ENCODE measurements at places on chromosomes 11 and 22.

DNA sequence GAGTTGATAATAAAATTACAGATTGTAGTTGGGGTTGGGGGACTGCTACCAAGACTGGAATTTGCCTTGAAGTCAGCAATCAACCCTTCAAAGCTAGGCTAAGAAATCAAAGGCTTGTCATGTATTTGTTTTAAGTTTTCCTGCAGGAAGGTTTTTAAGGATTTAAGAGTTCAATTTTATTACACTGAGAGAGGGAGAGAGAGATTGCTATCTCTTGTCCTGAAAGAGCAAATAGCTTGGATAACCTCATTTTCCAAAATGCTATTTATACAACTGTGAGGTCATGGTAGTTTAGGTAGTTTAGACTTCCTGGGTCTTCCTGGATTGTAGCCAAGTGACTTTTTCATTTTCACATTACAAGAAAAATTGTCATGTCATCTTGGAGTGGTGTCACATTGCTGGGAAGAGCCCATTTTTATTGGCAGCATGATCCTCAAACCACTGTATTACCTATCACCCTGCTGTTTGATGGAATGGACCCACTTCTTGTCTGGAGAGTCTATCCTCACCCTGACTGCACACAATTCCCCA lies 10.1 kb upstream of the PRSS23 start:
- DNase-seq = peak; percentile 54

DNA sequence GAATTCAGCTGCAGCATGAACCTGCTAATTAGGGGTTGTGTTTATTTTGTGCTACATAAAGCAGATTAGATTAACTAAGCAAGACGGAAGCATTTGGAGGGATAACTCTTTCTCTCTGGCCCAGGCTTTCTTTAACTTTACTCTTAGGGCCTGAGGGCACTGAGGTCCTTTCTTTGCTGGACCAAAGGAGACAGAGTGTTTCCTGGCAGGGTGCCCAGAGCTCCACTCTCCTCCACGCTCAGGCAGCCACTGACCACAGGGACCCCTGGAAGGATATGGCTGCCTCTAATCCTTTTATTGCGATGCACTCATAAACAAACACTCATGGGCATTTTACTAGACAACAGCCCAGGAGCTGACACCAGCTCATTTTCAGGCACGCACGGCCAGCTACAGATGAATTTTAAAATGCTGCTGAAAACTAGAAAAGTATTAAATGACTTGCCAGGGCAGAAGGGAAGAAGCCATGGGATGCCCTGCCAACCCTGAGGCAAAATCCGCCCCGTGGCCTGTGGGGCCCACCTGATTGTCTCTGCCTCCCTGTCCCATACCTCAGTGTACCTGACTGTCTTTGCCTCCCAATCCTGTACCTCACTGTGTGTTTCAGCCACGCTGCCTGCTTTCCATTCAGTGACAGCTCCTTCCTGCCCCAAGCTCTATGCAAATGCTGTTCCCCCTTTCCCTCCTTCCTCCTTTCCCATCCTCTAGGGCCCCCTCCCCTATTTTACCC lies 192.6 kb upstream of the NAV2 start:
- no peak for DNase-seq

DNA sequence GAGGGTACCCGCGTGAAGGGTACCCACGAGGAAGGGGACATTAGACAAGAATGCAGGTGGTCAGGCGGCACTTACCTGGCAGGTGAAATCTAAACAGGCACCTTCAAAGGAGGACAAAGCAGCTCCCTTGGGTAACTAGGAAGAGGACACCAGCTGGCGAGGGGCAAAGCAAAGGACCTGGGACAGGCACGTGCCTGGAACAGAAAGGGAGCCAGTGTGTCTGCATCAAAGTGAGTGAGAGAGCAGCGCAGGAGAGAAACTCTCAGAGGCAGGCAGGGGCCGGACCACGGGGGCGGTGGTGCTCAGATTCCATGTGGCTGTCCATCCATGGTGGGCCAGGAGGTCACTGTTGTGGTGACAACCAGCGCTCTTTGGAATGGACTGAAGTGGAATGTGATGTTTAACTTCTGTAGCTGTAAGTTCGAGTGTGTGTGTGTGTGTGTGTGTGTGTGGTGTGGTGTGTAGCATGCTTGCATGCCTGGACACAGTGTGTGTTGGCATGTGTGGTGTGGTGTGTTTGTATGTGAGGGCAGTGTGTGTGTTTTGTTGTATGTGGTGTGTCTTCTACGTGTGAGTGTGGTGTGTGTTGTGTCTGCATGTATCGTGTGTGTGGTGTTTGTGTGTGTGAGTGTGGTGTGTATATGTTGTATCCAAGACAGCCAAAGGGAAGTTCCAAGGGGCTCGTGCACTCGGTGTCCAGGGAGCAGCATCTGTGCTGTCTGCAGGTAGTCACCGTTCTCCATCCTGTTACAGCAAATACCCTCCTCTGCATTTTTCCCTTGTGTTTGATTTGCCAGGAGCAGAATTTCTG lies 86.4 kb downstream of the CDKN1C start:
- no peak for DNase-seq

- DNase-seq = peak; percentile 92
Measured at GRCh38 chr11:19366992-19367709, 126.4 kb upstream of the E2F8 start.

- DNase-seq = peak; percentile 23
Measured at GRCh38 chr11:33310720-33311500, 53.7 kb downstream of the HIPK3 start.

GRCh38 chr11:96105197-96105895 lies 181.4 kb upstream of the MTMR2 start:
- DNase-seq = peak; percentile 78

- DNase-seq = peak; percentile 10
Measured at GRCh38 chr11:80702264-80702663, 1261.4 kb upstream of the TENM4 start.

- peak; percentile 2 for DNase-seq
Measured at GRCh38 chr11:60345489-60345888, 18.4 kb downstream of the MS4A6E start.

- DNase-seq = peak; percentile 73
Measured at GRCh38 chr11:72471005-72471898, 36.9 kb upstream of the CLPB start.

DNA sequence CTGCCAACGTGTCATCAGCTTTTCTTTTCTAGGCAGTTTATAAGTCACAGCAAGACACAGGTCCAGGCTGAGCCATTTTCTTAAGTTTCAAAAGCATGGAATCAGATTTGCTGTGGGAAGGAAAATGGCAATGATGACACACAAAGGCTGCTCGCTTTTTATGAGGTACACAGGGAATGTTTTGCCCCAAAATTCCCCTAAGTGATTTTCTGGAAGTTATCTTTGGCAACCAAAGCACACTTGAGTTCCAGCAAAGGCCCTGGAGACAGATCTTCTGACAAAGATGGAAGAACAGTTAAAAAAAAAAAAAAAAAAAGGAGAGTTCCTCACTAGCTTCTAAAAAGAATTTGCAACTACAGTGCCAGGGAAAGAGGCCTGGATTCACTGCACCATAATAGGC lies 260.8 kb downstream of the LARGE1 start:
- DNase-seq = peak; percentile 25

DNA sequence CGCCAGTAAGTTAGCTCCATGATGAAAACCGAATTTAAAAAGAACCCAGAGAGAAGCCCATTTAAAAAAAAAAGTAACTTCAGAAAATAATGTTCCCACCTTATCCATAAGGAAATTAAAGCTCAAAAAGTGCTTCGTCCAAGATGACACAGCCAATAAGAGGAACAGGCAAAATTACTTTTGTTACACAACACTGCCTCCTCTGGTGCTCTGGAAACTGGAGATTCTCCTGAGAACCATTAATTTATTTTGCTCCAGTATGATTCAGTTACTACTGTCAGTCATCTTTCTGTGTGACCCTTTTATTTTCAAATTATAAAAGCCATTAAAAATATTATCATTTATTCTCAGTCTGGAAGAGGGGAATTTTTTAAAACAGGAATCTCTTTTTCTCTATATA lies 2.0 kb downstream of the IFT27 start:
- peak; percentile 47 for DNase-seq

DNA sequence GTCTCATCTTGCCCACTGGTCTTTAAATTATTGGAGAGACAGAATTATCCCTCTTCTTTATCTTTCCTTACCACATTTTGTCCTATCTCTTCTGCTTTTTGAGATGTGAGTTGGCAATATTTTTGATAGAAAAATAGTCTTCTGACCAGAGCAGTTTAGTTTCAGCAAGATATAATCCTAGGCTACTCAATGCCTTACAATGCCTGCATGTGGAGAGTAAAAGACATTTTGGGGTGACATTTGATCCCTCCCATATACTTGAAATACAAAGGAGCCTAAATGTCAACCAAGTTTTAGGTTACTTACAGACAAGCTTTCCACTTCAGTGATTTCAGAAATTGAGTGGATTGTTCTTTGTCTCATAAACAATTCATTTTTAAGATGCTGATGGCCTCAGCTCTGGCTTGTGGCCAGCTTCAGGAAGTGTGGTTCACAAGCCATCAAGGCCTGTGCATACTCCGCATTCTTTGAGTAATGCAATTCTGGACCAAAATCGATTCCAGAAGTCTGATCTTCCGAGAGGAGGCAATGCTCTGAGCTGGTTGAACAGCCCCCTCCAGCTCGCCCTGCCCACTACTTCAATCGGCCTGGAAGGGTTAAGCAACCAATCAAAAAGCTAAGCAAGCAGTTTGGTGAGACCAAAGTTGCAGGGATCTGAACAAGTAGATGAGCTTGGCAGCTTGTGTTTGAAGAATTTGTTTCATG lies 274.4 kb downstream of the BLID start:
- DNase-seq = peak; percentile 89

DNA sequence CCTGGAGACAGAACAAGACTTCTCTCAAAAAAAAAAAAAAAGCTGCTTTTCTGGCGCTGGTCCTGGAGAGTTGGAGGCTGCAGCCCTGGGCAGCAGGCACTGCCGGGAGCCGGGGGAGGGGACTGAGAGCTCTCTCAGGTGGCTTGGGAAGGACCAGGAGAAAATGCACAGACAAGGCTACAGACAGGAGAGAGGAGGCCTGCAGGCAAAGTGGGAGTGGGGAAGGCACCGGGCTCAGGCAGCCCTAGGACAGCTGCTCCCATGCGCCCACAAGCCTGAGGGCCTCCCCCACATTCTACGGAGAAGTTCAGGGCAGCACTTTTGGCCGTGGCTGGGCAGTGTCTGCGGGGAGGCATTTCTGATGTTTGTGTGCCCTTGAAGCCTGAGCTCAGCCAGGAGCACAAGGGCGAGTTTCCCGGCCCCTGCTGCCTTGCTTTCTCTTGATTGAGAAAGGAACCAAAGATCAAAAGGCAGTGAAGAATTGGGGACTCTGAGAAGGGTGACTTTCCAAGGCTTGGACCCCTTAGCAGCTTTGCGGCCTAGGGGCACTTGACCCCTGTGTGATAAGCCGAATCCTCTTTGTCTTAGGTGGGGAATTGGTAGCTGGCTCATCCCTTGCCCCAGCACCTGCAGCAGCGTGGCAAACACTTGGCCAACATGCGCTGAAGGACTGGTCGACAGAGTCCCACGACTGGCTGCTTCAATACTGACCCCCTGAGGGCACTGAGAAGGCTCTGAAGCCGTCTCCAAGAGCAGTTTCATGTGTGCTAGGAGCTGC lies 35.3 kb downstream of the PPM1F start:
- DNase-seq = no peak

DNA sequence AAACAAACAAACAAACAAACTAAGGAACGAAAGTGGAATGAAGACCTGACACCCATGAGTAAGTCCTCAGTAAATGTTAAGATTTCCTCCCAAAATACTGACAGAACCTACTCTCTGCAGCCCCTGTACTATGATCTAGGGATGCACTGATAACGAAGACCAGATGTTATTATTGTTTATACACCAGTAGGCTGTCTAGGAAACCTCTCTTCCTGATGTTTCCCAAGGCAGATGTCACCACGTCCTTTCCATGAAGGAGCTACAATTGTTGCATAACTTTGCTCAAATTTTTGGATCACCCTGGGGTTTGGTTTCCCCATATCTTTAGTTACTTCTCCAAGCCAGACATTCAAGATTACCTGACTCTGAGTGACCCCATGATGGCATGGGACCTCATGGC lies 340.7 kb downstream of the MIAT start:
- DNase-seq = no peak

- no peak for DNase-seq
Measured at GRCh38 chr11:46491661-46492330, 100.2 kb upstream of the CHRM4 start.

DNA sequence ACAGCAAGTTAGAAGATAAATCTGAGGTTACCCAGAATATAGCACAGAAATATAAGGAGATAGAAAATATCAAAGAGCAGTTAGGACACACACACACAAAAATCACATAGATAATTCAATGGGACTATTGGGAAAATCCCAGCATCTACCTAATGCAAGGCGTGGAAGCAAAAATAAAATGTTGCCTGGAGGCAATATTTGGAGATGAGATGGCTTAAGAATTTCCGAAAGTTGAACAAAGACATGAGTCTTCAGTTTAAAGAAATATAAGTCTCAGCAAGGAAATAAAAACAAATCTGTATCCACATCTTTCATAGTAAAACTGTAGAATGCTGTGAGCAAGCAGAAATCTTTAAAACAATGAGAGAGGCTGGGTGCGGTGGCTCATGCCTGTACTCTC lies 29.5 kb upstream of the ACR start:
- no peak for DNase-seq

- DNase-seq = peak; percentile 55
Measured at GRCh38 chr11:65500387-65501185, 1.7 kb downstream of the MALAT1 start.

- no peak for DNase-seq
Measured at GRCh38 chr11:114836161-114836560, 157.8 kb downstream of the NXPE2 start.

DNA sequence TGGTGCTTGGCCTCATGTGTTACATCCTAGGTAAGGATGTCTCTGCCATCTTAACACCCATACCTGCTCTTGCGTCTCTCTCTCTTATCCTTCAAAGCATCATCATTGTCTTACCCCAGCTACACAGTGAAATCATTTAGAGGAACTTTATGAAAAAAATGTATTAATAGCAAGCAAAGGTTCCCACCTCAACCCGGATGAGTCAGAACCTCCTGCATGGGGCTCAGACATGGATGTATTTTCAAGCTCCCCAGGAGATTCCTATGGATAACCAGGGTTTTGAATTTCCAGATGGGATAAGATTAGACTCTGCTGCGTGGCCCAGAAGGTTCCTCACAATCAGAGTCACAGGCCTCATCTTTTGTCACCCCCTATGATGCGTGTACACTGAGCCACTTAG lies 89.1 kb upstream of the NNMT start:
- DNase-seq = no peak

DNA sequence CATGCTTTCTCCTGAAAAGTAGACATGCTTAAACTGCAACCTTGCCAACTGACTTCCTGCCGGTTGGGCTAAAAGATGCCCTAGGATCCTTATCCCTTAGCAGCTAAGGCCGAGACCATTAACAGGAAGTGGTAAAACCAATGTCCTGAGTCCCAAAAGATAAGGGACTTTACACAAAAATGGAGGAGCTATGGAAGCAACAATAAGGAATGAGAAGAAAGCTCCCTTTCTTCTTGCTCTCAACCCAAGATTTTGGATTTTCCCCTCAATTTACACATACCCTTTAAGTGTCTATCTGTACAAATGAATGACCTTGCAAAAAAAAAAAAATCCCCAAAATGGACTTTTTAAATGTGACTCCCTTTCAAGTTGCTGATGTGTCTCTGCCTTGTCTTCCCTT lies 11.1 kb downstream of the MRPL17 start:
- DNase-seq = no peak
